ENCODE measurements at places on chromosomes 3 and 15.

DNA sequence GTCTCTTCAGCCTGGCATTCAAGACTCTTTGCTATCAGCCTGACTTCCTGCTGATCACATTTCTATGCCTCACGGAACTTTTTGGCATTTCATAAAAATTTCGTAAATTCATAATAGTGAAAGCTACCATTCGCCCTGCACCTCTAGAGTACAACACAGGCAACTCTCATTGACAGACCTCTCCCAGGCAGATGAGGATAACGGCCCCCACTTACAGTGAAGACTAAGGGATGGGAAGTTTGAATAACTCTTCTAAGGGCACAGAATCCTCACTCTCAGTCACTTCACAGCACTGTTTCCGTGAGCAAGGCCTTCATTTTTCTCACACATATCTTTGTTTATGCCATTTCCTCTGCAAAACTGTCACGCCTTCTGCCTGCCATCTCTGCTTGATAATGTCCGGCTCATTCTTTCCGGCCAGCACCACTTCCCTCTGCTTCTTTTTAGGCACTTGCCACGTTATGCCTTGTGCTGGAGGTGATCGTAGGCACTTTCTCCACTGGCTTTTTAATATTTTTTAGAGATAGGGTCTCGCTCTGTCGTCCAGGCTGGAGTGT is 224.1 kb upstream of the HES1 start:
- DNase-seq, result peak; percentile 8

GRCh38 chr3:54257125-54257720 is 134.9 kb downstream of the CACNA2D3 start:
- no peak for DNase-seq

GRCh38 chr15:32824777-32825176 is 107.0 kb downstream of the GREM1 start:
- no peak for DNase-seq

GRCh38 chr3:71191031-71191482 is 392.5 kb downstream of the FOXP1 start:
- no peak for DNase-seq

- no peak for DNase-seq
These were observed 230.7 kb downstream of the ATP8B4 start for GRCh38 chr15:49888323-49888693.

DNA sequence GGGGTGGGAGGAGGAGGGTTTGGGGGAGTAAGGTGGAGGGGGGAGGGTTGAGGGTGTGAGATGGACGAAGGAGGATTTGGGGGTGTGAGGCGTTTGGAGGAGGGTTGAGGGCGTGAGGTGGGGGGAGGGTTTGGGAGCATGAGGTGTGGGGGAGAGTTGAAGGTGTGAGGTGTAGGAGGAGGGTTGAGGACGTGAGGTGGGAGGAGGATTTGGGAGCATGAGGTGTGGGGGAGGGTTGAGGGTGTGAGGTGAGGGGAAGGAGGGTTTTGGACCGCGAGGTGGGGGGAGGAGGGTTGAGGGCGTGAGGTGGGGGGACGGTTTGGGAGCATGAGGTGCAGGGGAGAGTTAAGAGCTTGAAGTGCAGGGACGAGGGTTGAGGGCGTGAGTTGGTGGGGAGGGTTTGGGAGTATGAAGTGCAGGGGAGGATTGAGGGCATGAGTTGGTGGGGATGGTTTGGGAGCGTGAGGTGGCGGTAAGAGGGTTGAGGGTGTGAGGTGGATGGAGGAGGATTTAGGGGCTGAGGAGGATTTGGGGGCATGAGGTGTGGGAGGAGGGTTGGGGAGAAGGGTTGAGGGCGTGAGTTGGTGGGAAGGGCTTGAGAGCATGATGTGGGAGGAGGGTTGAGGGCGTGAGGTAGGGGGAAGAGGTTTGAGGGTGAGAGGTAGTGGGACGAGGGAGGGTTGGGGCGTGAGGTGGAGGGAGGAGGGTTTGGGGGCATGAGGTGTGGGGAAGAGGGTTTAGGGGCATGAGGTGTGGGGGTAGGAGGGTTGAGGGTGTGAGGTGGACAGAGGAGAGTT is 1.2 kb downstream of the MLF1 start:
- no peak for DNase-seq

DNA sequence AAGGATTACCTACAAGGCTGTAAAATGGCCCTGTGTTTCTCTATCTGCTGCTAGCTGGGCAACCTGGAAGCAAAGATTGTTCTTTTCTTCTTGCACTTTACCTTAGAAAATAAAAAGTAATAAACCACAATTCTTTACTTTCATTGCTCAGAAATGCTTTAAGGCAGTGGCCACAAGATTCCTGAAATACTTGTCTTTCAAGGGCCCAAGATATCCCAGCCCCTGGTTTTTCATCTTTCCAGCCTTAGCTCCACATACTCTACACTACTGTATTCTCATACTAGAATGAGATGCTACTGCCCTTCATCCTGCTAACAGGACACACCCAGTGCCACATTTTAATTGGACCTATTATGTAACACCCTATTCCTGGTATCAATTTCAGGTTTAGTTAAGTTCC is 78.9 kb downstream of the GTF2E1 start:
- DNase-seq, result no peak

GRCh38 chr3:85159376-85159775 is 200.6 kb downstream of the CADM2 start:
- no peak for DNase-seq

DNA sequence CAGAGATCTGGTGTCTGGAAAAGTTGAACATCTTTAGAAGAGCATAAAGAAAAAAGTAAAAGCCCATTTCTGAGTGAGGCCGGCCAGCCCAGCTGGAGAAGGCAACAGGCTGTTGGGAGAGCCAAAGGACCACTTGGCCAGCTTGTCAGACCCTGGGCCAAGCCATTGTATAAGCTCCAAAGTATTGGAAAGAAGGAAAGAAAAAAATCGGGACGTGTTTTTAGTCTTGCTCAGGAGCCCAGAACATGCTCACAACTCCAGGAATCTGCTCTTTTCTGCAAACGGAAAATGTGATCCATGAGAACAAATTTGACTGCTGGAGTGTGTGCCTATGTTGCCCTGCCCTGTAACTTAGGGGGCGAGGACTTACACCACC is 10.4 kb upstream of the CLPX start:
- no peak for DNase-seq

DNA sequence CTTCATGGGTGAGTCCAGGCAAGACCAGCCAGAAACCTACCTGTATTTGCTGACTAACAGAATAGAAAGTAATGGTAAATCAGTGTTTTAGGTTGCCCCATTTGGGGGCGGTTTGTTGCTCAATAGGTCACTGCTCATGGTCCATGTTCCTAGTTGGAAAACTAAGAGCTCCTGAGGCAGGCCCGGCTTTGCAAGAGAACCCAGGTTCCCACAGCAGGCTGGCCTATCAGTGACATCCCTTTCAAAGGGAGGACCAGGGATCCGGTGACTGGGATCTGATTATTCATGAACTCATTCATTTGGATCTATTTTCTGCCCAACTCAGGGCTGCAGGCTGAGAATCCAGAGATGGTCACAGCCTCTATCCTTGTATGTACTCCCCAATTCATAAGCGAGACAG is 163.9 kb downstream of the WNT7A start:
- DNase-seq, result no peak

DNA sequence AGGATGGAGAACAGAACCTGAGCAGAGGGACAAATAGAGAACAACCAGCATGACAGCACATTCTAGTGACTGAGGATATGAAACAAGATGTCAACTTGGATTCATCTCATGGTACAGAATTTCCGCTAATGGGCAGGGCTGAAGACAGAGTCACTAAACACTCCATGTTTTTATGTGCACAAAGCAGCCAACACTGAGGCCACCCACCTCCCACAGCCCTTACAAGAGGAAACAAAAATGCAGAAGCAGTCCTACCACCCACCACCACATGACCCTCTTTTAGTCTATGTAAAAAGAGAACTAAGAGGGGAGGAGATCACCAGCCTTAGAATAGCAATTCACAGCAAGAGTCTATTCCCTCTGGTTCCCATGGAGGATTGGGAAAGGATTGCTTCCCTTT is 131.4 kb upstream of the UBE2E2 start:
- DNase-seq, result no peak

DNA sequence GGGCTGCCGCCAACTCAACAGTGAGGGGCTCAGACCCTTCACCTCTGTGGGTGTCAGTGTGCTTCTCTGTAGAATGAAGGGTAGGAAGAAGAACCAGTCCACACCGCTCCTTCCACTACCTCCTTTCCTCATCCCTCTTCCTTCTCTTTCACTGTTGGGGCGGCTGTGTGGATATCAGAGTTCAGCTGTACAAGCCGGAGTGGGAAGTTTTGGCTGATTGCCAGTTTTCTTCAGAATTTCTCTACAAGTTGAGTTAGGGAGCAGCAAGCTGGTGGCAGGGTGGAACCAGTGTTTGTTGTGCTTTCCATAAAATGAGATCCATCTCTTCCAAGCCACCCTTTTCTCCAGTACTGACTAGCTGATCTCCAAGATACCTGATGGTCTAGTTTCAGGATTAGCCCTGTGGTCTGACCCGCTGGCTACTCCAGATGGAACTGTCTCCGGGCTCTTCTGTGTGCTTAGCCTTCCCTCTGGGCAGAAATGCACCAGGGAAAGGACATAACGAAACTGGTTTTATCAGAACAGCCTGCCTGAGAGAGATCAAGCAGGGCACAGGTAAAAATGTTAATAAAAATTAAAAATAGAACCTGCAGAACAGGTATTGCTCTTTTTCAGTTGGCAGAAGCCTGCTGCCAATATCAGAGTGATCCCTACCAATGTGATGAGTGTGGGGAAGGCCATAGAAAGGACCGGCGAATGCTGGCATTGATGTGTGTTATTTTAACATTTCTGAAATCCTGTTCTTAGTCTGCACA is 169.9 kb upstream of the TSC22D2 start:
- no peak for DNase-seq

GRCh38 chr3:134028486-134029255 is 1.1 kb downstream of the SLCO2A1 start:
- DNase-seq, result no peak

DNA sequence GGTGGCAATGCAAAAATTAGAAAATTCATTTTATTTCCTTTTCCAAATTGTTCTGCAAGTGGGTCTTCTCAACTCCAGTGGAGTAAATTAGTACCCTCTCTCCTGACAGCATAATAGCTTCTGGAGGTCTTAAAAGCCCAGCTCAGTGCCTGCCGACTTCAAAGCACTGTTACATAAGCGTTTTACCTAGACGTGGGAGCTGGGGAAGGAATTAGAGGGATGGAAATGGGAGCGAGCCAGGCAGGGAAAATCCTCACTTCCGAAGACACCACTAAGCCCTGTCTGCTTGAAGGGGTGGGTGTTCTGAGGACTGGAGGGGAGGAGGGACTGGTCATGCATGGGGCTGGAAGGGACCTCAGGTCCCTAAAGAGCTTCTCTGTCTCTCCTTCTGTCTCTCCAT is 77.2 kb upstream of the SLC6A1 start:
- DNase-seq, result no peak

DNA sequence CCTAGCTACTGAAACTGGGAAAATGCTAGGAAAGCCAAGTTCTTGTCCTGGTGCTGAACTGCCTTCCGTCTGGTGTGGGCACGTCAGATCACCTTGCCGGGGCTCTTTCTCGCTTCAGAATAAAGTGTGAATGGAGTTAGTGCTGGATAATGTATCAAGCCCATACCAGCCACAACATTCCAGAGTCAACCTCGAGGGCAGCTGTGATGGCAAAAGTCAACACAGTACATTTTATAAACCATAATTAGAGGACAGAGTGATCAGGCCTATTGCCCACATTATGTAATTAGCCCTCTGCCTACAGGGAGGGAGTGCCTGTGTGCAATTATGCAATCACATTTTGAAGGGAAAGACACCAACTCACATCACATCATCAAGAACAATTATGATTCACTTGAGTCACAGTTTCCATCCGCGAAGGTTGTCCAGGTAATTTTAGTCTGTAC is 165.2 kb downstream of the RORA start:
- DNase-seq, result no peak

Data from CD4-positive, alpha-beta T cell treated with Interleukin-6 for 4 hours (primary cell).